ENCODE measurements at places on chromosomes 12 and 14. TPM values are rescaled to one million over a fixed set of nuclear protein-coding genes. Genes with fewer than 3 reads are reported as not detected.

The MIA2 gene
- 66.4 TPM for polyA plus RNA-seq

The WNT1 gene
- not detected for polyA plus RNA-seq

DNA sequence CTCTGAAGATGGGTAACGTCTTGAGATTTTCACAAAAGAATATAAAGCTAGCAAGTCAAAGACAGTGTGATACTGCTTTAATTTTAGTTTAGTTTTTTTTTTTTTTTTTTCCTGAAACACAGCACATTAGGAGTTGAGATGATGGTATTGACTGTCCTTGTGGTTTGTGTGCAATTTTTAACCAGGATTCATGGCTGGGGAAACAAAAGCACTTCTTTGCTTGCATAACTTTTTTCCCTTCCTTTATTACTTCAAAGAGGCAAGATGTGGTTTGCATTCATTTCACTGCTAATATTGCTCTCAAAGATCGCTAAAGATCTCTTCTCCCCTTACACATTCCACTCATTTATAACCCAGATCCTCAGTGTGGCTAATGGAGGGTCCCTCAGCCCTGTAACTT is 157.1 kb upstream of the PZP start:
- DNase-seq, result no peak

DNA sequence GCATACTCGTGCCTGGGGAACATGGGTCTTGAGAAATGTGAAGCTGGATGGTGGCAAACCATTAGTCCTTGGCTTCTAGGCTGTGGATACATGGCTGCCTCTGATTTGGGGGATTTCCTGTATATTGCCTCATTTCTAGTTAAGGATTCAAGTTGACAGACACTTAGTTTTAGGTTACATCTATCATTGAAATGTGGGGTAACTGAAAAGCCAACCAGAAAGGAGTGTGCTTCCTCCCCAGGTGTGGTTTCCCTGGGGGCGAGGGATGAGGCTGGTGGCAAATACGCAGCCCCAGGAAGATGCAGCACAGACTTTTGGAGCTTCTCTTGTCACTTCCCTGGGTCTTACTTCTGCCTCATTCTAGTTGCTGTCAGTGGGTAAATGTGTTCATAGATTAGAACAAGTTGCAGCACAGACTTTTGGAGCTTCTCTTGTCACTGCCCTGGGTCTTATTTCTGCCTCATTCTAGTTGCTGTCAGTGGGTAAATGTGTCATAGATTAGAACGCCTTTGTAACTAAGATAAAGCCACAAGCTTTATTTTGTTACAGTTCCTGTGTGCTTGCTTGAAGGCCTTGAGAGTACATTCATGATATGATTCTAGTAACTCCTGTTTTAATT is 85.1 kb downstream of the BORCS5 start:
- DNase-seq, result no peak

DNA sequence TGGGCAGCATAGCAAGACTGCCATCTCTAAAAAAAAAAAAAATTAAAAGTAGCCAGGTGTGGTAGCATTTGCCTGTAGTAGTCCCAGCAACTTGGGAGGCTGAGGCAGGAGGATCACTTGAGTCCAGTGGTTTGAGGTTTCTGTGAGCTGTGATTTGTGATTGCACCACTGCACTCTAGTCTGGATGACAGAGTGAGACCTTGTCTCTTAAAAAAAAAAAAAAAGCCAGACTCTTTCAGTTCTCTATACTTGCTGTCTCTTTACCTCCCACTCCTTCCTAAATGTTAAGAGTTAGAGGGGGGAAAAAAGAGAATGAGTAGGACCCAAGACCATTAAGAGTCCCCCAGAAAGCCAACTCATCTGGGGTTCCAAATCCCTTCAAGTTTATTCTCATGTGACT is 17.8 kb downstream of the EIF2S1 start:
- no peak for DNase-seq

DNA sequence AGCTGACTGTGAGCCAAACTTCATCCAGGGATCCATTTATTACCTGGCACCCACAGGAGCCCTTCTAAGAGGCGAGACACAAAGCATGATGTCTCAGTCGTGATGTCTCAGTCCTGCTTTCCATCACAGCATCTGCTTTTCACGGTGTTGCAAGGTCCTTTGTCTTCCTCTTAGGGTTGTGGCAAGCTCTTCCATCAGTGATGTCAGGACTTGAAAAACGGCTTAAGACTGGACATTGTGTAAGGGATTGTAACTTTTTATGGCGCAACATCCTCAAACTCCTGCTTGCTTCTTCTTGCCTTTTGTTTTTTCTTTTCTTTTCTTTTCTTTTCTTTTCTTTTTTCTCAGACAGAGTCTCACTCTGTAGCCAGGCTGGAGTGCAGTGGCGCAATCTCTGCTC is 586.5 kb upstream of the TMEM132C start:
- DNase-seq, result no peak

GRCh38 chr12:88111074-88111652 is 30.7 kb downstream of the CEP290 start:
- DNase-seq, result peak; percentile 35

GRCh38 chr12:1670358-1671268 is 20.3 kb upstream of the ADIPOR2 start:
- no peak for DNase-seq

- DNase-seq, result peak; percentile 50
Observed at GRCh38 chr14:93939304-93940229, 12.4 kb downstream of the FAM181A start.

All from renal pelvis (tissue), 12 donors.